Nucleus accumbens (tissue), 56 donors: ENCODE measurements at places on chromosomes 5 and 9.

- DNase-seq = no peak
Observed at GRCh38 chr5:77776554-77777206, 541 bp upstream of the TBCA start.

DNA sequence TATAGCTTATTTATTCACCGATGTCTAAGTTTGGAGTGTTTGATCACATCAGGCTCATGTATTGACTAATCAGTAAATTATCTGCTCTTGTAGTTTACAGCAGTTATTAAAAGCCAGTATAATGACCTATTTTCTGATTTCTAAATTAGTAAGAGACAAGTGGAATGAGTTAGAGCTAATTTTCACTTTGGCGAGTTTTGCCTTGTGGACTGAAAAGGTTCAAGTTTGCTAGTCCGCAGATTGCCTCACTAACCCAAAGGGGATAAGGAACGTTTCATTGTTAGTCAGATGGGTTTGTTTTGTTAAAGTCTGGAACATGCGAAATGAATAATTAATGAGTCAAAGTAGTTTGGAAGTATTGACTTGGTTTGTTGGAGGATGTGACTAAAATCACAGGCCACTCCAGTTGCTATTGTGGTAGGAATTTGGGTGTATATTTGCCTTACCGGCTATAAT is 40.1 kb downstream of the SMARCA2 start:
- no peak for DNase-seq

DNA sequence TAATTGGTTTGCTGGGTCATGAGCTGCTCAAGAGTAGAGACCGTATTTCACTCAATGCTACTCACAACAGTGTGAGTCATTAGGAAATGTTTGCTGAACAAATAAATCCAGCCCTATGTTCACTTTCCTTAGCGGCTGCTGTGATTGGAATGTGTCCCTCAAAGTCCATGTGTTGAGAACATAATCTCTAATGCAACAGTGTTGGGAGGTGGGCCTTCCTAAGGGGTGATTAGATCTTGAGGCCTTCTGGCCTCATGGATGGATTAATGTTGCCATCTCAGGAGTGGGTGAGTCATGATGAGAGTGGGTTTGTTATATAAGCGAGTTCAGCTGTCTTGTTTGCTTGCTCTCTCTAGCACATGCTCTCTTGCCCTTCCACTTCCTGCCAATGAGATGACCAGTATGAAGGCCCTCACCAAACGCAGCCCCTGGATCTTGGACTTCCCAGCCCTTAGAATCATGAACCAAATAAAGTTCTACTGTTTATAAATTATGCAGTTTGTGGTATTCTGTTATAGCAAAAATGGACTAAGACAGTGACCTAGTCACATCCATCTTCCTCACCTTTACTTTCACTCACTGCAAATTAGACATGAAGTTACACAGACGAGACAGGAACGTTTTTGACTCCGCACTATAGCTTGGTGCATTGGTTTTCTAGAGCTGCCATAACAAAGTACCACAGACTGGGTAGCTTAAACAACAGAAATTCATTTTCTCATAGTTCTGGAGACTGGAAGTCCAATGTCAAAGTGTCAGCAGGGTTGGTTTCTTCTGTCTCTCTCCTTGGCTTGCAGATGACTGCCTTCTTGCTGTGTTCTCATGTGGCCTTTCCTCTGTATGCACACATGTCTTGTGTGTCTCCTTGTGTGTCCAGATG is 50.9 kb upstream of the FAM169A start:
- DNase-seq = no peak

- DNase-seq = no peak
Observed at GRCh38 chr9:16653491-16654399, 216.7 kb downstream of the BNC2 start.

- no peak for DNase-seq
Observed at GRCh38 chr5:84637662-84638375, 253.1 kb upstream of the EDIL3 start.

DNA sequence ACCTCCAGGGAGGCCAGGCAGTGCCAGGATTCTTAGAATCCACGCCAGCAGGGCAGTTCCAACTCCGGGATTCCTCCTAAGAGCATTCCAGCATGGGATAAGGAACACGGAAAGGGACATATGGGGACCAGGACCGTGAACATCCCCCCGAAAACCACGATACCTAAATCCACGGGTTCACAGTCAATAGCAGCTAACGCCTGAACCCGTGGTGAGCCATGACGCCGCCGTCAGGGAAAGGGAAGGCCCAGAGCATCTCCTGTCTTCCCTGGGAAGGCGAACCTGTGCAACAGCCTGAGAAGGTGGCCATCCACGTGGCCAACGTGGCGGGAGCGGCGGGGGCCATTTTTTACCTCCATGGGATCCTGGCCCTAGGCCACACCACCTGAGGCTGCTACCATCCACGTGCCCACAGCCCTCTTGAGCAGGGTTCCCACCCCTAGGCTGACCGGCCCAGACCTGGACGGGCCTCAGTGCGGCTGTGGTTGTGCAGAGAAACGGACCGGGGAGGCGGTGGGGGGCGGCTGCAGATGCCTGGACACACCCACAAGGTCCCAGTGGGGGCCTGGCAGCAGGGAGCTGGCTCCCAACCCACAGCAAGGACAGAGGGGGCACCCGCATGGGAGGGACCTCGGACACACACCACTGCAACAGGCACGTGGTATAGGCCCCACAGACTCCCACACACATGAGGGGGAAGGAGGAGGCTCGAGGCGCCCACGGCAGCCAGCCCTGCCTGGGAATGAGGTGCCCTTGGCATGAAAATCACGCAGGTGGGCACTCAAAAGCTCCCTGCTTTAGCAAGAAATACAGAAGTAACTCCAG is 42.8 kb downstream of the SLC12A7 start:
- no peak for DNase-seq

- DNase-seq = no peak
Observed at GRCh38 chr5:60488466-60489130, 211.4 kb downstream of the DEPDC1B start.

GRCh38 chr5:32586276-32586599 is 881 bp downstream of the SUB1 start:
- no peak for DNase-seq
